Activated naive CD8-positive, alpha-beta T cell treated with anti-CD3 and anti-CD28 coated beads, Interleukin-2, amount 10 ng/mL, durations not matched to agents 7 days and 5 days (primary cell): ENCODE measurements at places on chromosomes 2 and 18.

DNA sequence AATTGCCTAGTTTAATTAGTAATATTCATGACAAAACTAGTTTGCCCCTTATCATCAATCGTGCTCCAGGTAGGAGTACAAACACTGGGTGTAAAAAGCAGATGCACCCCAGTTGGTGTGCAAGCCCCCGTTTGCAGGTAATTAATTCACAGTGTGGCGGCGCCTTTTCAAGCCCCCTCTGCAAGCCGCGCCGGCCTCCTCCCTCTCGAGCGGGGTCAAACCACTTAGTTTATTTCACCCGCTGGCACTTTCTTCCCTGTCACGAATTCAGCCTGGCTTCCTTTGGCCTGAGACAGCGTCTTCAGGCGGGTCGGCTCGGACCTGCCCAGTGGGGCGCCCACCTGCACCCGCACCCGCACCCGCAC, 64.7 kb upstream of the MAPRE2 start:
- DNase-seq = no peak

DNA sequence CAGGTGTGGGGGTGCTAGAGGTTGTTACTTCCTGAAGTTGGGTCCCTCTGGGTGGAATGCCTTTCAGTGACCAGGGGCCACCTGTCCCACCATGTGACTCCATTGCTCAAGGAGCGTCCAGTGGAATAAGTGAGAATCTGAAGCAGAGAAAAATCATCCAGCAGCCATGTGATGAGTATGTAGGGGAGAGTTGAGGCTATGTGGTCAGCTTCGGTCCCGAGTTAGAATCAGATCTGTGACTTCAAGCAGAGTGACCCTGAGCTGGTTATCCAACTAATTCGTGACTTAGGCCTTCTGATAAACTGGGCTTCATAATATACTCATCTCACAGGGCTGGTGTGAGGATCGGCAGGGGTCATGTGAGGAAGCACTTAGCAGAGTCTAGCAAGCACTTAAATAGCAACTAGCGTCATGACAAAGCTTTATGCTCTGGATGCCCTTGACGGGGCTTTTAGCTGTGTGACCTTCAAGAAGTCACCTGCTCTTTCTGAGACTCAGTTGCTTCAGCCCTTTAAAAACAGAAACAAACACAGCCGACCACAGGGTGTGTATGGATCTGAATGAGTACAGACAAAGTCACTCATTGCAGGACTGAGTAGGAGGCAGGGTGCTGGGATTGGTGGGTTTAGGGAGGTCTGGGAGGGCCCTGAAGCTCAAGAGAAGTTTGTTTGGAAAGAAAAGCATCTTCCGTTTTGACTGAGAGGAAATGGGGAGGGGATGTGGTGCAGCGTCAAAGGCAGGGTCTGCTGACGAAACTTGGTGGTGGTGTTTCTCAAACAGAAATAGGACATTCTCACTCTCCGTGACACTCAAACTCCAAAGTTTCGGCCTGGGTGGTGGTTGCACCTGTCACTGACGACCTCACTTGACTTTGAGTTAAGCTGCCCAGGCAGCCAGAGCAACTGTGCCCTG, 264.0 kb upstream of the CXCR4 start:
- DNase-seq = peak; percentile 68

DNA sequence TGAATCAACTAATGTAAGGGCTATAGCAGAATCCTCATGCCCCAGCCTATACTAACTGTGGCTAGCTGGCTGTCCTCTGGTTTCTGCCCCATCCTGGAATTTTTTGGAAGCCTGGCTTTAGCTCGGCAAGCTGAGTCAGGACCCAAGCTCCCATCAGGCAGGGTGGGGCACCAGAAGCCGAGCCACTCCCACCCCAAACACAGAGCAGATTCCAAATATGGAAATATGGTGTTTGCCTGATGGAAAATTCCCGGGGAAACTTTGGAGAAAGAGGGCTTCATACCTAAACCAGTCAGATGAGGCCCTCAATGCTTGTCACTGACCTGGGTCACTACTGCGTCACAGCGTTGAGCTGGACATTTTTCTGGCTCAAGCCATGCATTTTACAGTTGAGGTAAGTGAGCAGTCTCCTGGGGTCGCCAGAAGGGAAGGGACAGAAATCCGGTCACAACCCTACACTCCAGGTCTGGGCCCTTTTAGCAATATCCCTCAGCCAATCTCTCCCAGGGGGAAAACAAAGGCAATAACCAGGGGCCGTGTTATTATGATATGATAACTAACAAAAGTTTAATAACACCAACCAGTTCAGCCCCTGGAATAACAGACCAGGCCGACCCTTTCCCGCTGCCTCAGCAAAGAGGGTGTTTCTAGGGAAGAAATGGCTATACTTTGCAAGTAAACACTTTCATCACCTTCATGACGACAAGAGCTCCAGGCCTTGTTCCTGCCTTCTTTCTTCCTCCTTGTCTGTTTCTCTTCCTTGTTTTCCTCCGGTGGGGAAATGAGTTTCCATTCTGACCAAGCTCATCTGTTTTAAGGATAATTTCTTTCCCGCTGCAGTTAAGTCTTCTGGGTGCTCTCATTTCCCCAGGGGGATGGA, 37.7 kb downstream of the PSD4 start:
- DNase-seq = no peak

GRCh38 chr18:58624011-58624410, 4.9 kb downstream of the ALPK2 start:
- no peak for DNase-seq

DNA sequence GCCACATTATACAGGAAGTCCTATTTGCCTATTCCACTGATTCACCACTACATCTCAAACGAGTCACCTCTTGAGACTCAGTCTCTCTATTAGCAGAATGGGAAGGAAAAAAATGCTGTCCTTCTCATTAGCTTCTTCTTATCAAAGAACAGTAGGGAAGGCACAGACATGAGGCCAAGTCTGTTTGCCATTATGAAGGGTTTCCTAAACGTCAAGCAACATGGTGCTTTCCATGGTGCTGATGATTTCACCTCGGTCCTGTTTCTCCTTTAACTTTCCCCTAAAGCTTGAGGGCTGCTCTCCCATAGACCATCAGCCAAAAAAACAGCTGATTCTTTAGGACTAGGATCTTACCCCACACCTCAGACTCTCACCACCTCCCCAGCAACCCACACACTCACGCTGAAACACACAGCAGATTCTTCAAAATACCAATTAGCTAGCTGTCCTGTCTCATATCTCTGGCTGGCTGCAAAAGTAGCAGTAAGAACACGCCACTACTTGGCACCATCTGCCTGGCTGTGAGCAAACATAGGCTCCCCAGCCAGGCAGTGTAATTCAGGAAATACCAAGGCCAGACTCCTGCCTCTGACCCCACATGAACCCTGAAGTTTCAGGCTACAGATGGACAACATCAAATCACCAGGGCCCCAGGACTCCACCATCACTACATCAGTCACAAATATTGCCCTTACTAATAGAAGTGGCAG, 30.5 kb downstream of the GALNT14 start:
- DNase-seq = no peak

DNA sequence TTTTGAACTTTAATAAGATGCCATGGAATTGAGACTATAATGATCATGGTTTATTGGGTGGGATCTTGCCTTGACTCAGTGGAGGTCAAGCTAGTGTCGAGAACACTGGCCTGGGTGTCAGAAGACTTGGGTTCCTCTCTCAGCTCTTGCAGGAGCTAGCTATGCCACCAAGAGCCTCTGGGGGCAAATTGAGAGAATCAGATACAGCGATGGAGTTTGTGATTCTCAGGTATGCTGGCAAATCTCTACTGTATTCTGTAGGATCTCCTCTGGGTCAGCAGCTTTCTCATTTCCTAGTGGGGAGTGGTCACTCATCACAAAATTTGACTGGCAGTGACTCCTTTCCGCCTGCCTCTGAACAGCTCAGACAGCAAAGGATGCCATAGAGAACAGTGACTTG, 477.0 kb downstream of the RNF144A start:
- DNase-seq = no peak

DNA sequence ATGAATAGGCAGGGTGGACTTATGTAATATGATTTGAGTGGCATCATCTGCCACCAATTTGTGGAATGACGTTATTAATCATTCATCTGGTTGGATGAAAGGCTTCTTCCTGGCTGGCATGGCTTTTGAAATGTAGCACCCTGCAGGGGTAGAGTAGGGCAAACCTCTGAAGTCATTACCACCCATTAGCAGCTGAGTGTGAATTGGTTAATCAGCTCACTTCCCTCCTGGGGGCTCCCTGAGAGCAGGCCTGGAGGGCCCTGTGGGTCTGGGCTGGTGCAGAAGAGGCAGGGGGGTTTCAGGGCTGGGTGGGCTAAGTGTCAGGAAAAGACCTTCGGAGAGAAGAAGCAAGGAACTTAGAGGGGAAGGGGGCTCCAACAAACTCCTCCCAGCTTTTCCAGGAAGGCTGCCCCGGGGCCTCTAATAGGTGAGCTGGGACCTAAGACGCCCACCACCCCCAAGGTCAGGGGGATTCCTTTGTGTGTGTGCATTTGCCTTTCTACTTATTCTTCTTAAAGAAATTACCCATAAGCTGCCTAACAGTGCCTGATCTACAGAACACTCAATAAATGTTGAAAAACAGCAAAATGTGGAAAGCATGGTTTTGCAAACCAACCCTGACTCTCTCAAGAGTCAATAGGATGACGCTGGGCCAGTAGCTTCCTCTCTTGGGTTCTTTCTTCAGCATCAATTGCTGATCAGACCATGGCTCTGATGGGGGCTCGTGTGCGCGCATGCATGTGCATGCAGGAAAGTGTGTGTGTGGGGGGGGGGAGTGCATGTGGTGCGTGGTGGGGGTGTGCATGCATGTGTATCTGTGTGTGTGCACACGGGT, 49.7 kb upstream of the ZNF516 start:
- no peak for DNase-seq

GRCh38 chr2:75573145-75573878, 12.6 kb upstream of the EVA1A start:
- no peak for DNase-seq

GRCh38 chr18:77001041-77001440, 131.5 kb downstream of the MBP start:
- DNase-seq = no peak

DNA sequence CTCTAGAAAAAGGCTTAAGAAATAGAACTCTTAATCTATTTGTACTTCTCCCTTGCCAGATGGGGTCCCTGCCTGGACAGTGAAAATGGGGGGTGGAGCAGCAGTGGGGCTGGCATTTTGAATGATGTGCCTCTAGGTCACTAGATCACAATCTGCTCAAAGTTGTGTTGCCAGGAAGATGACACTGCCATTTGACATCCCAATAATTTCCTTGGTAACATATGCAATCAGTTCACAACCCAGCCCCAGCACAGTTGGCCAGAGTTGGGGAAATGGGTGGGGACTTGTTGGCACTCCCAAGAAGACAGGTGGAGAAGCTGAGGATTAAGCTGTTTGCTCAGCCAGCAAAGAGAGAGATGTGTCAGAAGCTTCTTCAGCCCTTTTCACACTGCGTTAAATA, 558.3 kb upstream of the KLHL29 start:
- no peak for DNase-seq

DNA sequence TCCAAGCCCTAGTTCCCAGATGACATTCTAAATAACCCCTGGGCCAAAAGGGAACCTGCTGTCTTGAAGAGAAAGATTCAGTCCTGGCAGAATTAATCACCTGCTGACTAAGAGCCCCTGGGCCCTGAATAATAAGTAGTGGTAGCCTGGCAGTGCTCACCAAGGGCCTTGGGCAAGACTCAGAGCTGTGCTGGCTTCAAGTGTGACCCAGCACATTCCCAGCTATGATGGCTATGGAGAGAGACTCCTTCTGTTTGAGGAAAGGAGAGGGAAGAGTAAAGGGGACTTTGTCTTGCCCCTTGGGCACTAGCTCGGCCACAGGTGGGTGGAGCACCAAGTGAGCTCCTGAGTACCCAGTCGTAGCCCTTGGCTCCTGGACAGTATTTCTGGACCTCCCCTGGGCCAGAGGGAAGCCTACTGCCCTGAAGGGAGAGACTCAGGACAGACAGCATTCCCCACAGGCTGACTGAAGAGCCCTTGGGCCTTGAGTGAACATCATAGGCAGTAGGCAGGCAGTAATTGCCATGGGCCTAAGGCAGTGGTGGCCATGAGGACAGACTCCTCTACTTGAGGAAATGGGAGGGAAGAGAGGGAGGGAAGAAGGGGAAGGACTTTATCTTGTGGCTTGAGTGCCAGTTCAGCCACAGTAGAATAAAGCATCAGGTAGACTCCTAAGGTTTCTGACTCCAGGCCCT, 40.0 kb upstream of the INPP4A start:
- DNase-seq = no peak

DNA sequence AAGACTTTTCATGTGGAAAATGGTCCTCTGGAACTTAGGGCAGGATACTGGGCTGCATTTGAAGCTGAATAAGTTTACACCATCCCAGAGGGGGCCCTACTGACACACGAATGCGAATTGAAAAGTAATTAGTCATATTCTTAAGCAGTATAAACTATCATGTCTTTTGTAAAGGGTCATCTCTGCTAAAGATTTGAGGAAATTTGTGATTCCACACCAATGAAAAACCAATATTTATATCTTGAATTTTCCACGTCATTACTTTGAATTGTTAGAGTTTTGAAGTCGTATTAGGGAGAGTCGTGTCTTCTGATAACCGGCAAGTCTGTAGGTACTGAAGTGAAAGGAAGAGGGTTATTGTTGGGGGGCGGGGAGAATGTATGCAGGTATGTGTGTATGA, 4.1 kb upstream of the OTX1 start:
- no peak for DNase-seq

DNA sequence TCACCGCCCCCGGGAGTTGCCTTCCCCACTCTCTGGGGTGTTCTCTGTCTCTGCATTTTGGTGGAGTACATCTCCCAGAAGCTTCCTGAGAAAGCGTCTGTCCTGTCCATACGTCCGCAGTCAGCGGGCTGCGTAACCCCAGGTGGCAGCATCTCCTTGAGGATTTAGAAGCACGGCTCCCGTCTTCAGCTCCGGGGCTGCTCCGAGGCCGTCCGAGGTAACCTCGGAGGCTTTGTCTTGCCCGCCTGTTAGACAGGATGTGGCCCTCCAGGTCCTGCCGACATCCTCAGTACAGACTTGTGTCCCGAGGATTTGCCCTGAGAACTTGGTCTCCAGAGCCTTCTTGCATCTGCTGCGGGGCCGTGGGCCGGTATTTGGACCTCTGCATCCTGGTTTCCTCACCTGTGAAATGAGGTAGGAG, 58.4 kb downstream of the CTDP1 start:
- peak; percentile 11 for DNase-seq

DNA sequence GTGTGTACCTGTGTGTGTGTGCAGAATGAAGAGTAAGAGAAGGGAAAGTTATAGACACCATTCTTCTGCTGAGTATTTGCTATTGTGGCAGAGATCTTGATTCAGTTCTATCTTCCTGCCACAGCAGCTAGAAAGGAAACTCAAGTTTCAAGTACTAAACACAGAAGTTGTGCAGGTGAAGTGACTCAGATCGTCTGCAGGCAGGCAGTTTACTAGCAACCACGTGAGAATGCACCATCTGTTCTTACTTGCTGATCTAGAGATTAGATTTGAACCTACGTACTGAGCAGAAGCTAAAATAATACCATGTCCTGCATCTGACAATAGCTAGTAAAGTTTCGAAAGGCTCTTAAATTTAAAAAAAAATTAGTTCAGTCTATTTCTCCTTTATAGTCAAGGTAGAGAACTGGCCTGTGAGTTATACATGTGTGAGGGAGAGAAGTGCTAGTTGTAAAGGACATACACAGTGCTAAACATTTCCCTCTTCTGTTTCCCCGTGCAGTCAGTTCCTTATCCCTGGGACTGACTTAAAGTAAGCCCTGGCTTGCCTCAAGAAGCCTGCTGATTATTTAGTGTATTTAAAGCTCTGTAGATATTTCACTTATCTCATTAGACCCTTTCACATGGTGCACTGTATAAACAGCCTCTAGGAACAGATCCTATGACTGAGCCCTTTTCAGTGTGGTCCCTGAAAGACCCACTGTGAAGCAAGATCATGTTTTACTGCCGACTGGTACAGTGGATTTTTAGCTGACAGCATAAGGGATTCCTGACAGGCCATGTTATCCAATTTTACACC, 45.0 kb downstream of the SLC38A11 start:
- DNase-seq = no peak
